IMR-90 (cell line): ENCODE measurements at places on chromosomes 12 and 14. TPM values are rescaled to one million over a fixed set of nuclear protein-coding genes. Genes with fewer than 3 reads are reported as not detected.

Gene ACOT4
- 0.22 and 0.34 TPM in 2 replicates for polyA plus RNA-seq

Gene PLEKHG3
- 8.4 and 10.6 TPM in 2 replicates for polyA plus RNA-seq

Gene CCDC175
- polyA plus RNA-seq, result not detected in 2 replicates

Gene LPAR5
- polyA plus RNA-seq, result not detected in 2 replicates

Gene TSPAN11
- 0.26 and 0.30 TPM in 2 replicates for polyA plus RNA-seq

Gene ACAD10
- polyA plus RNA-seq, result 20.7 and 21.0 TPM in 2 replicates

Gene KLRK1
- not detected in 2 replicates for polyA plus RNA-seq

Gene TRIM9
- polyA plus RNA-seq, result 0.09 and 0.24 TPM in 2 replicates

Gene EEA1
- 4.6 and 4.8 TPM in 2 replicates for polyA plus RNA-seq

Gene TROAP
- 29.3 and 46.0 TPM in 2 replicates for polyA plus RNA-seq

Gene FGF6
- not detected in 2 replicates for polyA plus RNA-seq

Gene OTX2
- polyA plus RNA-seq, result not detected in 2 replicates

Gene PLA2G1B
- not detected in 2 replicates for polyA plus RNA-seq

Gene SDR9C7
- polyA plus RNA-seq, result not detected in 2 replicates

Gene KCNK10
- not detected in 2 replicates for polyA plus RNA-seq

Gene SERPINA10
- not detected in 2 replicates for polyA plus RNA-seq

Gene COCH
- polyA plus RNA-seq, result 0.10 and 0.17 TPM in 2 replicates

Gene LRP6
- 14.2 and 18.5 TPM in 2 replicates for polyA plus RNA-seq

Gene ZNF605
- polyA plus RNA-seq, result 3.6 and 3.9 TPM in 2 replicates

Gene COL2A1
- polyA plus RNA-seq, result 0.05 TPM in 1 of 2 replicates, not detected in the other

Gene OR4E2
- polyA plus RNA-seq, result not detected in 2 replicates

Gene SBNO1
- polyA plus RNA-seq, result 4.1 and 5.3 TPM in 2 replicates

Gene PTCSC3
- not detected in 2 replicates for polyA plus RNA-seq
